ENCODE measurements at places on chromosomes 7 and 10.

GRCh38 chr7:1446620-1447032 is 12.6 kb downstream of the MICALL2 start:
- no peak for DNase-seq

GRCh38 chr10:19782430-19783089 is 33.7 kb upstream of the PLXDC2 start:
- no peak for DNase-seq

DNA sequence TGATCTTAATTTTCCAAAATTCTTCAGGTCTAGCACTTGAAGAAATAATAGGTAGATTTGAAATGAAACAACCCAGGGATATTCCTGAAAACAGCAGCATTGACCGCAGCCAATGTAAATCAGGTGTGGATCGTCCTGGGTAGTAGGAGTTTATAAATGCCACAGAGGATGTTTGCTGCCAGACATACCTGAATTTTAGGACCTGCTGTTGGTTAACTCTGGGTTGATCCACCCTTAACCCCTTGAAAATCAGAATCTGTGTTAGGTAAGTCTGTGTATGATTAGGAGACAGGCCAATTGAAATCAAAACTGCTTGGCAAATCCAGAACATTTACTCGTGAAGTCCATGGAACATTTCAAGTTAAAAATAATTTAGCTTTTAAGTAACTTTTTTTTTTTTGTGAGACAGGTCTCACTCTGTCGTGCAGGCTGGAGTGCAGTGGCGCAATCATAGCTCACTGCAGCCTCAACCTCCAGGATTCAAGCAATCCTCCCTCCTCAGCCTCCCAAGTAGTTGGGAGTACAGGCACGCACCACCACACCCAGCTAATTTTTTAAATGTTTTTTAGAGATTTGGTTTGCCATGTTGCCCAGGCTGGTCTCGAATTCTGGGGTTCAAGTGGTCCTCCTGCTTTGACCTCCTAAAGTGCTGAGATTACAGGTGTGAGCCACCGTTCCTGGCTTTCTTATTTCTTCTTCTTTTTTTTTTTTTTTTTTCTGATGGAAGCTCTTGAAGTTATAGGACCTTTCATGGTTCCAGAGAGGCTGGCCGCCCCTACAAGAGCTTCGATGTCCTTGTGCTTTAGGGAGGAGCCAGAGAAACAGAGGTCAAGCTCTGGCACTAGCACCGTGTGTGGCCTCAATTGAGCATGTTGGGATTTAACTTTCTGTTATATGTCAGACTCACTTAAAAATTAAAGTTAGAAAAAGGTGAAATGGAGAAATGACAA is 2.0 kb downstream of the POR start:
- DNase-seq = no peak

DNA sequence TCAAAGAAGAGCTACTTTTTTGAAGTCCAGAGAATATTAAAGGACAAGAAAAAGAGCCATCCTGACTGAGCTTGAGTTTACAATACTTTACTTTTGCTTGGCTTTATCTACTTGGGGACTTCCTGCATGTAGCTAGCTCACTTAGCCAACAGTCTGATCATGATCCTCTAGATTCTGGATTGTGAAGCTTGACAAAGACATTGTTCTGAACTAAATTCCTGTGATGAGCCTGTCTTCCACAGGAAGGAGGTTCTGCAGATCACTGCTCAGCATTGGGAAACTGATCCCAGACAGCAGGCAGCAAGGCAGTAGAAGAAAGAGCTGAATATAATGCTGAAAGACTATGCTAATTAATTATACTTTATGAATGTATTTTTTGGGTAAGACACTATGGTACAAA is 296.4 kb downstream of the DGKB start:
- no peak for DNase-seq

GRCh38 chr7:2529161-2530070 is 9.8 kb downstream of the LFNG start:
- no peak for DNase-seq

- DNase-seq = no peak
These were observed 1.4 kb downstream of the SKIDA1 start for GRCh38 chr10:21524131-21524525.

DNA sequence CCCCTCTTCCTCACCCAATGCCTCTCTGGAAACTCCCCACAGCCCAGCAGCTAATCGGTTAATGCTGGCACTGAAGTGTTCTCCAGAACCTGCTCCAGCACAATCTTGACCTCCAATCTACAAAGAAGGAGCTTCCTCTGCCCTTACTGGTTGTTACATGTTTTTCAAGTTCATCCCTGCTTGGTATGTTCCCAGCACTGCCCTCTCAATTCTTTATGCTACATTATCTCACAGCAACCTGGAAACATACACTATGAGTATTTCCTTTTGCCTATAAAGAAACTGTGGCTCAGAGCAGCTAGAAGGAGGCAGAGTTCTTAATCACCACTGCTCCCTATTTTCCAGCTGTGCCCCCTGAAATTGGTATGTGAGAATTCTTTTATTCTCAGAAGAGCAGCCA is 84.1 kb upstream of the KMT2E start:
- no peak for DNase-seq

DNA sequence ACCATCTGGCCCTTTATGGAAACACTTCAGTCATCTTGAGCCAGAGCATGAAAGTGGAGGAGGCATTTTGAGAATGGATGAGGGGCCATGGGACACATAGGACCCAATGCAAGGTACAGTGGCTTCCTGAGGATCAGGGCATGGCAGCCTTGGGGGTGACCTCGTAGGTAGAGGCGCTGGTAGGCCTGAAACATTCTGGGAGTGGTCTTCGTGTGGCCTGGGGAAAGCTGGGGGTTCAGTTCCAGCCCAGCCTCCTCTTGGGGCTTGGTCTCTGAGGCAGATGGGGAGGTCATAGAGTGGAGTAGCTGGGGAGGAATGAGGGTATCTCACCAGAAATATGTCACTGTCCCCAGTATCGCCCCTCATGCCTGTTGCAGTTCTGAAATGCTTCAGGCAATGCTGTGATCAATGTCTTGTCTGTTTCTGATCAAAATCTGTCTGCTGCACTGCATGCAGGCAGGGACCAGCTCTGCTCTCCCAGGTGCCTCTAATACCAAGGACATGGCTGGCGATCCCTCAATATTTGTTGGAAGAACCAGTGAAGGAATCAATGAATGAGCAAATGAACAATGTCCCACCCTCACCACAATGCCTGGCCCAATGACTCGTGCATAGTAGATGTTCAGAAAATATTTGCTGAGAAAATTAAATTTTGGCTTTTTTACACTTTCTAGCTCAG is 90.9 kb downstream of the CHST15 start:
- no peak for DNase-seq

- DNase-seq = peak; percentile 17
These were observed 65.6 kb downstream of the NOD1 start for GRCh38 chr7:30412782-30413504.

DNA sequence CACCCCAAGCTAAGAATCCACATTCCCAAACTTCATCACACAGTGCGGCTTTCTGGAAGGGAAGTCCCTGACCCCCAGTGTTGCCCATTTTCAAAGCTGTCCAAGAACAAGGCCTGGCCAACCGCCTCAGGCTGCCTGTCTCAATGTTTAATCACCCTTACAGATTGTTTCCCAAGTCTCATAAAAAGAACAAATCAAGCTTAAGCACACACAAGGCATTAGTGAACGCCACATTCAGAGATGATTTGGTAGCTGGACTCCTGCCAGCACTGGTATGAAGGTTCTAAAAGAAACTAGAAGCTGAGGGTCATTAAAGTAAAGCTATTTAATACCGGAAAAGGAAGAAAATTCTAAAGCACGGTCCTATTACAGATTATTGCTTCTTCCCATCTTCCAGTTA is 35.6 kb downstream of the C10orf90 start:
- DNase-seq = no peak

- DNase-seq = no peak
These were observed 10.5 kb downstream of the NOD1 start for GRCh38 chr7:30468041-30468440.

GRCh38 chr10:7407368-7408290 is 3.2 kb downstream of the SFMBT2 start:
- DNase-seq = no peak

GRCh38 chr10:28566458-28567015 is 33.6 kb downstream of the WAC start:
- DNase-seq = no peak

DNA sequence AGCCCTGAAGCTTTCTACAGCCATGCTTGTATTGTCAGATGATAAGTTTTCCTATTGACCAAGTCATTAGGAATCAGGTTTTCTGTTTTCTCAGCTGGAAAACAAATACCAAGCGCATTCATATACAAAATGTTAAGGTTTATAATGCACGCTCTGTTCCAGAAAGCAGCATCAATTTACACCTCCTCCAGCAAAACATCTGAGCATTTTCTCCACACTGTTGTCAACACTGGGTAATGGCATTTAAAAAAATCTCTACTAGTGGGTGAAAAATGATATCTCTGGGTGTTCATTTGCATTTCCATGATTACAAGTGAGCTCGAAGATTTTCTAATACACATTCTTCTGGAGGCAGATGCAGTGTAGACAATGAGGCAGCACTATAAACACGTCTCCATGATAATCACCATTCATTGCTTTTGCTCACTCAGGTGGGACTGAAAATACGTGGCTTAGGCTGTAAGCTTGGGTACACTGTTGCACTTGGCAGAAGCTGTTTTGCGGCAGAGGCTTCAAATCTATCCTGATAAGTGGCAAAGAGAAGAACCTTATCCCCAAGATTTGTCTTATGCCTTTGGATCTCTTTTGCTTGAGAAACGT is 114.8 kb upstream of the PLPP4 start:
- no peak for DNase-seq

- DNase-seq = peak; percentile 60
These were observed 867.3 kb upstream of the AUTS2 start for GRCh38 chr7:68730964-68731363.

- DNase-seq = peak; percentile 44
These were observed 1.3 kb upstream of the ACHE start for GRCh38 chr7:100896732-100897608.

- DNase-seq = peak; percentile 86
These were observed 130.9 kb upstream of the MKLN1 start for GRCh38 chr7:131196803-131197202.

GRCh38 chr10:104690959-104691358 is 49.9 kb downstream of the SORCS3 start:
- no peak for DNase-seq

GRCh38 chr7:118046086-118046485 is 137.9 kb upstream of the LSM8 start:
- DNase-seq = no peak

DNA sequence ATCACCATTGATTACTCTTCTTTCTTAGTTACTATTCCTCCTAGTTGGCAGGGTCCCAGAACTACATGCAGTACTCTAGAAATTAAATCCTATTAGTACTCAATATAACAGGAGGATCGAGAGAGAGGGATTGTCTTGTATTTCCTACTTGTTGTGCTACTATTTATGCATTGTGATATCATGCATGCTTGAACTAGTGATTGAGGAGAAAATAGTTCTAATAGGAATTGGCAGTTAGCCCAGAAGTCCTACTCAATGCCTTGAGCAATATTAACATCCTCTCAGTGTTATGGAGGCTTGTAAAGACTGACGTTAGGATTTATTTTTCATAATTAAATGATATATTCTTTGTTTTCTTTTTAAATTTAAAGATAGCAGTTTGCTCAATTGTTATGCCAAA is 67.4 kb downstream of the FOXP2 start:
- no peak for DNase-seq

DNA sequence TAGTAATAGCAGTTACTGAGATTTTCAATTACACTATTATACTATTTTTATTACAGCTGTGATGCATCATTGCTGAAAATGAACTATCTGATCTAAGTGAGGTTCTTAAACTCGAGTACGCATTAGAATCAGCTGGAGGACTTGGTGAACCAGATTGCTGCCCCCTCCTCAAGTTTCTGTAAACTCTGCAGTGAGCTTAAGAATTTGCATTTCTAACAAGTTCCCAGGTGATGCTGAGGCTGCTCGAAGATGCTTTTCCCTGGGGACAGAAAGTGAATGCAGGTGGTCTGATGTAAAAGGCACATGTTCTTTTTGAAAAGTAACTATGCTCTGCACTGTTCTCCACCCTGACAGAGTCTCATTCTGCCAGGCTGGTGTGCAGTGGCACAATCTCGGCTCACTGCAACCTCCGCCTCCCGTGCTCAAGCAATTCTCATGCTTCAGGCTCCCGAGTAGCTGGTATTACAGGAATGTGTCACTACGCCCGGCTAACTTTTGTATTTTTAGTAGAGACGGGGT is 12.5 kb downstream of the RNF133 start:
- DNase-seq = no peak

- no peak for DNase-seq
These were observed 558 bp downstream of the TCTN3 start for GRCh38 chr10:95693071-95693667.

Data from NCI-H1930 (cell line).